ENCODE measurements at places on chromosomes 11 and 22. TPM values are rescaled to one million over a fixed set of nuclear protein-coding genes. Genes with fewer than 3 reads are reported as not detected.

DNA sequence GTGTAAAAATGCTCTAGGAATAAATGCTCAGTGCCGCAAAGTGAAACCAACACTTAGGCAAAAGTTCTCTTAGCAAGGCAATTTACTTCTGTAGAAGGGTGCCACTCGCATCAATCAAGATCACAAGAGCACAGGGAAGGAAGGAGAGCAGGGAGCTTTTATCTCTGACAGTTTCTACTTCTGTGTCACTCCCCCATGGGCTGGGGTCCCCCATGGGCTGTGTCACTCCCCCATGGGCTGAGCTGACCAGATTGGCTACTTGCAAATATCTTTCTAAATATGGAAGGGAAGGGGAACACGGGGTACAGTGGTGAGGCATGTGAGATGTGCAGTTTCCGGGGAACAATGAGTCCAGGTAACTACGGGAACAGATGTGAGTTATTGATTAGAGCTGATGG is 397 bp downstream of the OR52N2 start:
- peak; percentile 12 for DNase-seq

DNA sequence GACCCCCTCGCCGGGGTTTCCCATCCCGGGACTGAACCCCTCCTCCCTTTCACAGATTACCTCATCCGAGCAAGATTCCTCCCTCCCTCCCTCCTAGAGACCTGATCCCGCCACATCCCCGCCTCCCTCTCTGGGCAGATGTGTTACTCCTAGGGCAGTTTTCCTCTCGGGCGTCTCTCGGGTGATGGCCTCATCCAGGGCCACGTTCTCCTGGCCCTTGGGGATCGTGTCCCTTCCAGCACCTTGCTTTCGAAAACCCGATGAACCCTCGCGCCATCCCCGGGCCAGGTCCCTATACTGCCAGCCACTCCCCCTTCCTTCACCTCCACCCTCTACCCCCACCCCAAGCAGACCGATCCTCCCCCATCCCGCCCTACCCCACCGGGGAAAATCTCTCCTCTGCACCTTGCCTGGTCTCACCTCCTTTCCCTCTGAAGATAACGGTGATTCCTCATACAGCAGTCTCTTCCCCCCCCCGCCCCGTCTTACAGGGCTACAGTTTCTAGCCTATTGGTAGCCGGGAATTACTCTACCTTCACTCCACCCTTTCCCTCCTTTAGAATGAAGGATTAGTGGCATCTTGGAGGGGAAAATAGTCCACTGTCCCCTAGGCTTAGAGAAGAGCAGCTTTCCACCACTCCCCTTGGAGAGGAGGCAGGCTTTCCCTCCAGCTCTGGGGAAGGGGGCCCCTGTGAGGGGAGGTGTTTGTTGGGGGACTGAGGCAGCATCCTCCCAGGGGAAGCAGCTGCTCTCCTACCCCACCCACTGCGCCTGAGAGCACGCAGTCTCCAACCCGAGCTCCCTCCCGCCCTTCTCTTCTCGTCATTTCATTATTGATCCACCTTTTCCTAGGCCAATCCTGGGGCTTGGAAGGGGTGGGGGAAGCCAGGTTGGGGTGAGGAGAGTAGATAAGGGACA is 1.2 kb downstream of the KMT2A start:
- DNase-seq = peak; percentile 18

- no peak for DNase-seq
Observed at GRCh38 chr22:37383341-37383740, 43.9 kb downstream of the ELFN2 start.

DNA sequence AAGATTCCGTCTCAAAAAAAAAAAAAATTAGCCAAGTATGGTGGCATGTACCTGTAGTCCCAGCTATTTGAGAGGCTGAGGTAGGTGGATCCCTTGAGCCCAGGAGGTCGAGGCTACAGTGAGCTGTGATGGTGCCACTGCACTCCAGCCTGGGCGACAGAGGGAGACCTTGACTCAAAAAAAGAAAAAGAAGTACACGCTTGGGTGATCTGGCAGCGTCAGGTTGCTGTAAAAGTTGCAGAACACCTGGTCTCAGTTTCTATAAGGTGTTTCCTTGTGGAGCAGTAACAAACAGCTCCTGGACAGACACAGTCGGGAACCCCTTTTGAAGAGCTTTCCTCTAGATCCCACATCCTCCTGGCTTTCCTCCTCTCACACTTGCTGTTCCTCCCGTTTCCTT is 45.8 kb downstream of the SCGB1A1 start:
- no peak for DNase-seq

DNA sequence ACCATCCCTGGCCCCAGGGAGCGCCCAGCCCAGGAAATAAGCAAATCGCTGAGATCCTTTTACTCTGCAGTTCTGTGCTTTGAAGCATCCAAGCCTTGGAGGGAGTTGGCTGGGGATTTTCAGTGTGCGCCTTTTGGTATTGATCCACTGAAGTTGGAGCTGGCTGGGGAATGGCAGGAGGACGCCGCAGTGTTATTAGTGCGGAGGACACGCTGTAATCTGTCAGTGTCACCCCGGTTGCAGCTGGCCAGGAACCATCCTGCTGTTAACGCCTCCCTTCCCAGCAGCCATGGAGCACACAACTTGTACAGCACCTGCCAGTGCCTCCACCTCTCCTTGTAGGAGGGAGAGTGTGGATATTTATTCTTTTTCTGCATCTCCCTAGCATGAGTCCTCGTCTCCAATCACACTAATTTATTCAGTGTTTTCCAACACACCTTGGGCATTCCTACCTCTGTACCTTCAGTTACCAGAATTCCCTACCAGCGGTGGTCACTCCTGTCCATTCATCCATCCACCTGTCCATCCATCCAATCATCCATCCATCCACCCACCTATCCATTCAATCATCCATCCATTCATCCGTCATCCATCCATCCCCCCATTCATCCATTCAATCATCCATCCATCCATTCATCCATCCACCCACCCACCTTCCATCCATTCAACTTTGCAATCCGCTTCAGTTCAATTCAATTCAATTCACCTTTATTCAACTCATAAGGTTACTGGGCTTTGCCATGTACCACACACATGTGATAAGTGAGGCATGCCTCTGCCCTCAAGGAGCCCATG is 21.9 kb upstream of the EIF3D start:
- DNase-seq = no peak

DNA sequence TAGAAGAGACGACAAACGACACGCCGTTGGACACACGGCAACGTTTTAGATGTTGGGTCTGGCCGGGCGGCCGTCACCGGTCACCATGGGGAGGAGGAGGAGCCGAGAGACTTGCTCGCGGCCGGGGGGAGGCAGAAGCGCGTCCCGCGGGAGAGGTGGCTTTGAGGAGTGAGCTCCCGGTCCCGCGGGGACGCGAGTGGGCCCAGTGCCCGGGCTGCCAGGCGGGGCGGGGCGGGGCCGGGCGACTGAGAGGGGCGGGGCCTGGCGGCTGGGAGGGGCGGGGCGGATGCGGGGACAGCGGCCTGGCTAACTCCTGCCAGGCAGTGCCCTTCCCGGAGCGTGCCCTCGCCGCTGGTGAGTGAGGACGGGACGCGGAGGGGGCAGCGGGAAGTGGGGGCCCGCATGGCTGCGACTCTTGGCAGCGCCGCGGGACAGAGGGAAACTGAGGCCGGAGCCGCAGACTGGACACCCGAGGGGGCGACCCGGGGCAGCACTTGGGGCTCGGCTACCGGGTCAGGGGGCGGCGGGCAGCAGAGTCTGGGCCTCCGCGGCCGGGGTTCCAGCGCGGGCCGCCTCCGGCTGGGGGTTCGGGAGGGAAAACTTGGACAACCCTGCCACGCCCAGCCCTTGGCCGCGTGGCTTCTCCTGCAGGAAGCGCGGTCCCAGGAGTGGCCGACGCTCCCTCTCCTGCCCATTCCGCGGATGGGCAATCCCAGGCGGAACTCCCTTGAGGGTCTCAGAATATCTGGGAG is at the start of gene TSPO:
Gene TSPO, plus strand, starts transcription at position 309 of the 752 bp plus-strand sequence. CDS start 7,680 bp downstream, outside the sequence.
- DNase-seq = peak; percentile 41

DNA sequence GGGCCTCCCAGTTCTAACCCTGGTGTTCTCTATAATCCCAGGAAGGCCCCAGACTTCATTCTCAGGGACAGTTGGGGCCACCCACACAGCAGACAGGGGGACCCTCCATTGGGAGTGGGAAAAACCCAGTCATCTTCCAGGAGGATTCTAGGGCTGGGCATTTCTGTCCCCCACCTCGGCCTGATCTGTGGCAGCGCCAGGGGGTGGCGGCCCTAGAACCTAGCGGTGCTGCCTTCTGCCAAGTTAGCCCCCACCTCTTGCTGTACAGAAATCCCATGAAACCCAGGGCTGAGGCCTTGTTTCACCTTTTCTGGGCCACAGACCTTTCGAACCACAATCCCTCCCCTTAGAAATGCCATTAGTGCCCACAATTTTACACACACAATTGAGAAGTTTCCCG is 9.6 kb downstream of the CHST1 start:
- DNase-seq = no peak

GRCh38 chr11:45385423-45385822 is 99.3 kb upstream of the SYT13 start:
- DNase-seq = no peak

GRCh38 chr11:134017511-134018430 is 51.1 kb upstream of the JAM3 start:
- no peak for DNase-seq

GRCh38 chr11:15169815-15170551 is 55.3 kb downstream of the INSC start:
- no peak for DNase-seq

DNA sequence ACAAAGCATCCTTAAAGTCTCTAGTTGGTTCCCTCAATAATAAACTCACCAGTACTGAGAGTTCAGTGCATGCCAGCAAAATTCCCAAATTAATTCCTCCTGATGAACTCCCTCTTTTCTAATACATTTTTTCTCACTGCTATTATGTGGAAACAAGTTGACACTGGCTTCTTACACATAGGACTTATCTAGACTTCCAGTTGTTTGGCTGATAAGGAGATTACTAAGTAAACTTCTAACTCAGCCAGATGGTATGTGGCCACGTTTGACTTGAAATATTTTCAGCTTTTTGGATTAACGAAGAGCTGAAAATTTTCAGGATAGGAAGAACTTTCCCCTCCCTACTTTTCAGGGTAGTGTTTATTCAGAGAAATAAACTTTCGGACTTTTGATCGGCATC is 1154.2 kb upstream of the TENM4 start:
- DNase-seq = no peak

- no peak for DNase-seq
Observed at GRCh38 chr22:38346506-38346905, 29.3 kb upstream of the CSNK1E start.

- DNase-seq = no peak
Observed at GRCh38 chr11:30983776-30984441, 385.6 kb downstream of the DCDC1 start.

DNA sequence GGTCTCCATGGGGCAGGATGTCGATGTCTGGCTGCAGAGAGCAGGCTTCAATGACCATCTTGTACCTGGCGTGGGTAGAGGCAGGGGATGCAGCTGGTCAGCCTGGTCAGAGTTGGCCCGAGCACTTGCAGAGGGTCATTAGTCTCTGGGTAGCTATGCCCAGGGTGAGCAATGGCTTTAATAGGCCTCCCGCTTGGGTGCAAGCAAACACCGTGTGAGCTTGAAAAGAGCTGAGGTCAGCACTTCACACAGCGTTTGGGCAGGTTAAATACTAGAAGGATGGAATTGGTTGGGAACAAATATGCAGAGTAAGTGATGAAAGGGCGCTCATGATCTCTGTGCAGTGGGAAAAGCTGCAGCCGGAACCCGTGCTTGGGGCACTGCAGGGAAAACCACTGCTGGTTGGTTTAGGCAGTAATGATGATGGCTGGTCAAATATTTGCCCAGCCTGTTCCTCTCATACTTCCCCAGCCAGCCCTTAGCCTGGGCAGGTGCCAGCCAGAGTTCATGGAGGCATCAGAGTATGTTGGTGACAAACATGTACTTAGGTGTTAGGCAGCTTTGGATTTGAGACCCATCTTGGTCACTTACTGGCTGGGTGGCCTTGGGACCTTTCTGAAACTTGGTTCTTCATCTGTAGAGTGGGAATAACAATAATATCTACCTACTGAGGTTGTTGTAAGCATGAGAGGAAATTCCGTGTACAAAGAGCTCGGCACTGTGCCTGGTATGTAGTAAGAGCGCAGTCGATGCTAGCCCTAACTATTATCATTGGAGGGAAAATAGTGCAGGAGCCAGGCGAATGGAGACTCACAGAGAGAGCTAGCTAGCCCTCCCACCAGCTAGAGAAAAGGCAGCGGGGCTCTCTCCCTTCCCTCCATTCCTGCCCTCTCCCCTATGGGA is 25.2 kb upstream of the KCNJ11 start:
- no peak for DNase-seq

DNA sequence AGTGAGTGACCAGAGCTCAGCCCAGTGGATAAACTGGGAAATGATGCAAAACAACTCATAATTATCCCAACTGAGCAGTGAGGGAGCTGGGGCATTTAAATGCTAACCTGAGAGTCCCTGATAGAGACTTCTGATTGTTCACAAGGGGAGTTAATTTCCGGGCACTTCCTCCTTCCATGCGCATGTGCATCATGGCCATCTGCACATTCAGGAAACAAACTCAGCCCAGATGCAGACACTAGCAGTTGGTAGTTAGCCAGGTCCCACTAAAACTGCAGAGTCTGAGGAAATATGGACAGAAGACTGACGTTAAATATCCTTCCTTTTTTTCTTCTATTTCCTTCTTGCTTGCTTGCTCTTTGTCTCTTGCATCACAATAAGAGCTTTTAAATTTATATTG is 852.1 kb upstream of the LRRC4C start:
- DNase-seq = no peak

DNA sequence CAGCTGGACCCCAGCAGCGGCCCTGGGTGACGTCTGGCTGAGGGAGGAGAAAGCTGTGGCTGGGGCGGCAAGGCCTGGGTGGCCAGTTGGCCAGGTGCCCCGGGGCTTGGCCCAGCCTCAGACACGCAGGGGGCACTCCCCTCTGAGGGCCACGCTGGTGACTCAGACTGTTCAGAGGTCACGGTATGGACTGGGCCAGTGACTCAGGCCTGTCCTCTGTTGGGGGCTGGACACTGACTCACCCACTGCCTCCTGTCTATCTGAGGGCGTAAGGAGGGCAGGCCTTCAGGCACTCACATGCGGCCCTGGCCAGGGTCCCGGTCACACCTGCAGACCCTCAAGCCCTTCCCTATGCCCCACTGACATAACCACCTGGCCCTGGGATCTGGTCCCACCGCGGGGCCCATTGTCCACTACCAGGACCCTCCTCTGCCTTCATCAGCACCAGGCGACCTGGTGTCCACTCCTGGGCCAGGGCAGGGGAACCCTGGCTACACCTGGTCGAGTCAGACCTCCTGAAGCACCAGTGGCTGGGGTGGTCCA is 3.7 kb upstream of the MUC5AC start:
- peak; percentile 20 for DNase-seq

DNA sequence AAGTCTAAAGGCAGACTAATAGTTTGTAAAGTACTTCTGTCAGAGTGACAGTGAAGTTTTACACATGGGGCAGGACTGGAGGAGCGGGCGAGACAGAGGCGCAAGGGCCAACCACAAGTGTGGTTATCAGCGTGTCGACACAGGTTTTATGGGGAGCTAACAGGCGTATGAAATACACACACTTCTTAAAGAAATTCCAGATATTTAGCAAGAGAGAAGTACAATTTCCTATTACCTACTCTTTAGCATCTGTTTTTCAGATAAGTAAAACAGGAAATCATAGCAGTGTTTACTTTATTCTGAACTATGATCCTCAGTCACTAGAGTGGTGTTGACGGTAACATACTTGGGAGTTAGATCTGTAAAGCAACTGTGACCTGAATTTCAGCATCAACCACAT is 22.5 kb downstream of the VSIG10L2 start:
- DNase-seq = no peak

BDNF gene
- total RNA-seq = not detected

APOL5 gene
- not detected for total RNA-seq

OR6A2 gene
- not detected for total RNA-seq

NXPE2 gene
- not detected for total RNA-seq

STX3 gene
- total RNA-seq = 9.0 TPM

EIF3M gene
- 250 TPM for total RNA-seq

All from naive thymus-derived CD4-positive, alpha-beta T cell (primary cell).